ENCODE measurements at places on chromosomes 2 and 18.

DNA sequence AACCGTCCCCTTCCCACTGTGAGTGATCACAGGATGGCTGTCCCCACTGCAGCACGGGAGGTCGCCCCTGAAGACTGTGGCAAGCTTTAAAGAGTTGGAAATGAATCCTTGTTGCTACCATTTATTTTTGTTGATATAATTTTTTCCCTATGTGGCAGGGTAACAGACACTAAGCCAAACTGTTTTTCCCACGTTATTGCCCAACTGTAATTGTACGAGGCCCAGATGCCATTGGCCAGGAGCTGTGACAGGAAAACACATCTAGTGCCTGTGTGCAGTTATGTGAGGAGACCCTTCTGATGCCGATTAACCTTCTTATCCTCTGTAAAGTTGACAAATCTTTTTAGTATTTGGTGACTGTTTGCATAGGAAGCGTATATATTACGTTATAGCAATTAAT lies 44.2 kb downstream of the MRPS9 start:
- DNase-seq: no peak

GRCh38 chr2:20229322-20230113 lies 4.6 kb upstream of the SDC1 start:
- DNase-seq: peak; percentile 64

DNA sequence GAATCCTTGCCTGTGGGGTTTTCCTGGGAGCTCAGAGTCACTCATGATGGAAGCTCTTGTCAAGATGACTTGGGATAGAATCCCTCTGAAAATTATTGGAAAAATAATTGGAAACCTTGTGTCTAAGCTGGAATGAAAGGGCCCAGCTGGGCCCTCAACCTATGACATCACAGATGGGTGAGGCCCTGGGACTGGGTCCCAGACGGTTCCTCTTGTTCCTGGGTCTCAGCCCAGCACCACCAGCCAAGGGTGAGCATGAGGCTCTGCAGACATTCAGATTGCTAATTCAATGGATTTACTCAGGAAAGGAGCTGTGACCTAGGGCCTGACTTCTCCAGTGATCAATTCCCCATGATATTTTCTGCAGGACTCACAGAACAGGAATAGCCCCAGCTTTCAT lies 188.3 kb upstream of the MYT1L start:
- DNase-seq: no peak

DNA sequence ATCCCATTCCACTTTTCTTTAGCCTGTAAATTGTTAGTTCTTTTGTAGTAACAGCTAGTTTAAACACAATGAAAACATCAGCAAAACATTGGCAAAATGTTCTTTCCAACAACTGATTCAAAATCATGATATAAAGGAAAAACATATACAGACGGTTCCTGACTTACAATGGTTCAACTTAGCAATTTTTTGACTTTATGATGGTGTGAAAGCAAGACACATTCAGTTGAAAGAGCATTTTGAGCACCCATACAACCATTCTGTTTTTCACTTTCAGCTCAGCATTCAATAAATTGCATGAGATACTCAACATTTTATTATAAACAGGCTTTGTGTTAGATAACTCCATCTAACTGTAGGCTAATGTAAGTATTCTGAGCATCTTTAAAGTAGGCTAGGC lies 185.1 kb downstream of the NOL4 start:
- DNase-seq: no peak

DNA sequence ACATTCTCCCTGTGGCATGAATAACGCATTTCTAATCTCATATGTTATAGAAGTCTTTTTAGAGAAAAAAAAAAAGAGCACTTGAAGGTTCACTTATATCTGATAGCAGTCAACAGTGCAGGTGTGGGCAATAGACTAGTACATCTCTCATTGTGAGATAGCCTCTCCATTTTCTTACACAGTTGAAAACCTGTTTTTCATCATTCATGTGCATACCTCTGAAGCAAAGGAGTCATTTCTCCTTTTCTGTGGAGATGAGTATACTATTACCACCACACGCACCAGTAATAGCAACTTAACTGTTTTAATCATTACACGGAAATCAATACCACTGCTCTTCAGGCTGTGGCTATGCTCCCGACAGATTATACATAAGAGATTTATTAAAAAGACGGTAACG lies 1653.3 kb upstream of the TMEFF2 start:
- no peak for DNase-seq

- no peak for DNase-seq
Observed at GRCh38 chr2:203442463-203442862, 92.6 kb downstream of the RAPH1 start.

DNA sequence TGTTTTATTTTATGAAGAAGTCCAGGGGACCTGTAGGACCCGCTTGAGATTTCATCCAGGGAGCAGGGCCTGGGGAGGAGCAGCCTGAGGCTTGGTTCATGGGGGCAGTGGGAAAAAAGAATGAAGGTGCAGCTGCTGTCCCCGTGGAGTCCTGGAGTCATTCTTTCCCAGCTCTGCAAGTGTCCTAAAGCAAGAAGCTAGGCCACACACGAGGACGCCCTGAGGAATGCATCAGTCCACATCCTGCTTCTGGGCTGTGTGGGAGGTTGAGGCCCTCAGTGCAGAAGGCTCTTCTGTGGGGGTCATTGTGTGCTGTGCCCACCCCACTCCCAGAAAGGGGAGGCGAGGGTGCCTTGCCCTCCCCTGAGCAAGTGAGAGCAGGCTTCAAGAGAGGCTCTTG lies 179.9 kb upstream of the HS6ST1 start:
- peak; percentile 31 for DNase-seq

DNA sequence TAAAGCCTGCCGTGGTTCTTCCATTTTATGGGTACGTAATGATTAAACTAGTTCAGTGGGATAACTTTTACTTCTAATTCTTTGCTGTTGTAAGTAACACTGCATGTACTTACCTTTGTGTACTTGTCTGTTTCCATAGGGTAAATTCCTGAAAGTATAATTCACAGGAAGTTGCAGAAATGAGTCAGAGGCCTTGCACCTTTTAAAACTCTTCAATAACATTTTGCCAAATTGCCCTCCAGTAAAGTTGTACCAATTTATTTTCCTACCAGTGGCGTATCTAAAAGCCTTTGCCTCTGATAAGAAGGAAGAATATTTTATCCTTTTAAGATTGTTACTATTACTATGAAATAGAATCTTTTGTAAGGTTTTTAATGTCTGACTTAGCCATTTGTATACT lies 65.1 kb downstream of the CAB39 start:
- DNase-seq: peak; percentile 45

GRCh38 chr2:216302981-216303676 lies 69.2 kb downstream of the MARCHF4 start:
- peak; percentile 87 for DNase-seq

- no peak for DNase-seq
Observed at GRCh38 chr18:33875029-33875565, 297.1 kb downstream of the ASXL3 start.

GRCh38 chr2:98907966-98908905 lies 27.8 kb downstream of the CRACDL start:
- no peak for DNase-seq

All from fibroblast of skin of right biceps (primary cell).